ENCODE measurements at places on chromosomes 16 and 17. TPM values are rescaled to one million over a fixed set of nuclear protein-coding genes. Genes with fewer than 3 reads are reported as not detected.

Gene IL17C
- not detected for polyA plus RNA-seq

Gene DHRS11
- 11.1 TPM for polyA plus RNA-seq

Gene DLX4
- polyA plus RNA-seq, result 0.22 TPM

Gene BRIP1
- polyA plus RNA-seq, result 0.15 TPM

Gene RNF151
- not detected for polyA plus RNA-seq

Gene ERN2
- 0.34 TPM for polyA plus RNA-seq

Gene MYO15B
- 70.4 TPM for polyA plus RNA-seq

Gene TMEM114
- polyA plus RNA-seq, result not detected

Gene SKA2
- polyA plus RNA-seq, result 19.4 TPM

Gene FBXO39
- 0.10 TPM for polyA plus RNA-seq

Gene FTO
- polyA plus RNA-seq, result 15.9 TPM

Gene RNF157
- 5.4 TPM for polyA plus RNA-seq

Gene SF3B3
- polyA plus RNA-seq, result 45.1 TPM

Gene RTN4RL1
- polyA plus RNA-seq, result 1.6 TPM

Gene CYGB
- 77.6 TPM for polyA plus RNA-seq

Gene KIF18B
- 0.04 TPM for polyA plus RNA-seq

Gene CMTM1
- polyA plus RNA-seq, result 0.21 TPM

Gene TBC1D3I
- not detected for polyA plus RNA-seq

Gene USP31
- polyA plus RNA-seq, result 1.7 TPM

Gene CALB2
- polyA plus RNA-seq, result 40.5 TPM

Gene KRTAP4-12
- polyA plus RNA-seq, result not detected

Gene DOK4
- 7.6 TPM for polyA plus RNA-seq

Gene CBX2
- polyA plus RNA-seq, result 0.79 TPM

Gene ST6GALNAC2
- polyA plus RNA-seq, result 4.2 TPM

Gene TSPAN10
- 0.86 TPM for polyA plus RNA-seq

Gene CENPV
- 16.5 TPM for polyA plus RNA-seq

Gene RAB26
- polyA plus RNA-seq, result 1.9 TPM

Gene TP53TG3D
- 0.79 TPM for polyA plus RNA-seq

Gene ZNF469
- polyA plus RNA-seq, result 0.45 TPM

Gene TBC1D3H
- polyA plus RNA-seq, result not detected

Gene SMPD3
- polyA plus RNA-seq, result 0.45 TPM

Gene DPEP1
- polyA plus RNA-seq, result 0.16 TPM

Gene CHST5
- not detected for polyA plus RNA-seq

Gene STRADA
- 16.6 TPM for polyA plus RNA-seq

Gene PLA2G10
- polyA plus RNA-seq, result 5.0 TPM

Measured in adipose tissue (tissue), 3 donors.